Cerebellar cortex (tissue), 1 donor: ENCODE measurements at places on chromosomes 6 and 20.

DNA sequence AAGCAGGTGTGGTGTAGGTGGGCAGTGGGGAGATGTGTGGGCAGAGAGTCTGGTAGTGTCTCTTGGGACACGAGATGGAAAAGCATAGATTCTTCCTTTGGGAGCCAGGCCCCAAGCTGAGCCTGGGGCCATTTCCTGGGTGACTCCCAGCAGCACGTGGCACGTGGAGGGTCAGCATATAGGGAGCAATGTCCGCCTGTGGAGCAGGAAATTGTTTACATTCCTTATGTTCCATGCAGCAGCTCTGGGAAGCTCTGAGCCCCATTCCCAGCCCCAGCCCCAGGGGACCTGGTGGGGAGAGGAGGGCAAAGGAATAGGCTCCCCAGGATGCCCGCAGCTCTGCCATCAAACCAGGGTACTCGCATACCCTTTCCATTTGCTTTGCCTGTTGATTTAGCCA, 57.6 kb downstream of the DAAM2 start:
- DNase-seq = no peak

GRCh38 chr20:20331156-20331555, 36.7 kb upstream of the INSM1 start:
- DNase-seq = no peak

GRCh38 chr6:51199733-51200260, 381.1 kb downstream of the TFAP2B start:
- no peak for DNase-seq

DNA sequence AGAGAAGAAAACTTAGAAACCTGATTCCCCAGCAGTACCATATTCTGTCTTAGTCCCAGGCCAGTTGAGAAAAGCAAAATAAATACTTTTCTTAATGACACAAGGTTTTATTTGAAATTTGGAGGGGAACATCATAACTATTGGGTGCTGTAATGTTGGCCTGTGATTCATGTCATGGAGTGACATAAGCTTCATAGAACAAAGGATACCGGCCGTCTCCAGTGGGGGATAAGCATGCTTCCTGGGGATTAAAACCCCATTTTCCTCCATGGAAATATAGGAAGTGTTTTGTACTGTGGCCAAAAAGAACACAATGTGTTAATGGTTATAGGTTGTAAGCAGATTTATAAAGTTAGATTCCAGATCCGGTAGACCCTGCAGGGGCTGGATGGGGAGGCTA, 18.0 kb downstream of the MTHFD1L start:
- no peak for DNase-seq

DNA sequence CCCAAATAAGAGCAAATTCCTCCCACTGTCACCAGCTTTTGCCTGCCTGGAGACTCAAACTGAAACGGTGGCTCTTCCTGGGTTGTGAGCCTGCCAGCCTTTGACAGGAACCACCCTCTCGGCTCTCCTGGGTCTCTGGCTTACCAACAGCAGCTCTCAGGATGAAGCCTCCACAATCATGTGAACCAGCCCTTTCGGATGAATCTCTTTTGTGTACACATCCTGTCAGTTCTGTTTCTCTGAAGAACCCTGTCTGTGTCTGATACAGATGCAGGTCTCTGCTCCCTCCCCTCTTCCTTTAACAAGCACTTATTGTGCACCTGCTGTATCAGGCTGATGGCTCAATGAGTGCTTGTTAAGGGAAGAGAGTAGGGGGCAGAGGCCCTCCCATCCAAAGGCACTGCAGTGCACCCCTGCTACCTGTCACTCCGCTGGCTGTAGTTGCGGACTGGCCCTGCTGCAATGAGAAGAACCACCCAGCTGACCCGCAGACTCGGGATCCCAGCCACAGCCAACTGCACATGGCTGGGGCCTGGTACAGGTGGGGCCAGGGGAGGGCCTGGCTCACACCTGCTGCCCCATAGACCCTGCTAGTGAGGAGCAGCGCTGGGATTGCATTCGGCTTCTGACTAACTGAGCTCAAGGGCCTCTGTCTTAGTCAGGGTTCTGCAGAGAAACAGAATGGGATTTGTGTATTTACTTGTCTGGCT, 120.1 kb upstream of the PMEPA1 start:
- no peak for DNase-seq

DNA sequence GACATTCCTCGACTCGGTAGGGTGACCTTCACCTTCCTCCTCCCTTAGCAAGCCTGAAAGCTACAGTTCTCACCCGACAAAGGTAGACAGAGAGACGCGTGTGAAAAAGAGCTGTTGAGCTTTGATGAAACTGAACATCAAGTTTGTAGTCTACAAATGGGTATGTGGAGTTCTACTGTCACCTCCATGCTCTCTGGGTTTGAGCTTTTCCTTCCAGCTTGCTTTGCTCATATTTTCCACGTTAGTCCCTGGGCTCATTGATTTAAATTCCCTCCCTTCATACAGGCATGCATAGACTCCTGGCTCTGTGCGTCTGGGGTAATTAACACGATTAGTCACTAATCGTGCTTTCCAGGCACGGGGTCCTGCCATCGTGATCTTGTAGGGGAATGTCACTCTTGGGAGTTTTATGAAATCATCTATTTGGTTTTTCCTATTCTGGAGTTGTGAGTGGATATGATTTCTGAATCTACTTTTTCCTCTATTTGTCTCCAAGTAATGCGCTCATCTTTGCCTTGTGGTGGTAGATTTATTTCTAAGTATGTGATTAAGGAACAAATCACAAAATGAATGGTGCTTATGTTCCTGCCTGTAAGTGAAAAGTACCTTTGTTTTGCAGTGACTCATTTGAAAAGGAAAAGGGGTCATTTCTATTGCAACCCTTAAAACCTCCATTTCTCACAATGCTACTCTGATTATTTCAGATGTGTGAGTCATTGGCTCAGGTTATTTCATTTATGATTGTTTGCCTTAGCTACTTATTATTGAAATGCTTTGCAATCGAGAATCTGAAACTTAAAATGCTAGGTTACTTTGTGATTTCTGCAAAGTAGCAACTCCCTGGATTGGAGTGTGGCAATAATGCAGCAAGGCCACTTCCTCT, 154.6 kb downstream of the ZDHHC14 start:
- DNase-seq = no peak

- DNase-seq = no peak
Observed at GRCh38 chr20:52078289-52078688, 113.3 kb downstream of the ZFP64 start.

DNA sequence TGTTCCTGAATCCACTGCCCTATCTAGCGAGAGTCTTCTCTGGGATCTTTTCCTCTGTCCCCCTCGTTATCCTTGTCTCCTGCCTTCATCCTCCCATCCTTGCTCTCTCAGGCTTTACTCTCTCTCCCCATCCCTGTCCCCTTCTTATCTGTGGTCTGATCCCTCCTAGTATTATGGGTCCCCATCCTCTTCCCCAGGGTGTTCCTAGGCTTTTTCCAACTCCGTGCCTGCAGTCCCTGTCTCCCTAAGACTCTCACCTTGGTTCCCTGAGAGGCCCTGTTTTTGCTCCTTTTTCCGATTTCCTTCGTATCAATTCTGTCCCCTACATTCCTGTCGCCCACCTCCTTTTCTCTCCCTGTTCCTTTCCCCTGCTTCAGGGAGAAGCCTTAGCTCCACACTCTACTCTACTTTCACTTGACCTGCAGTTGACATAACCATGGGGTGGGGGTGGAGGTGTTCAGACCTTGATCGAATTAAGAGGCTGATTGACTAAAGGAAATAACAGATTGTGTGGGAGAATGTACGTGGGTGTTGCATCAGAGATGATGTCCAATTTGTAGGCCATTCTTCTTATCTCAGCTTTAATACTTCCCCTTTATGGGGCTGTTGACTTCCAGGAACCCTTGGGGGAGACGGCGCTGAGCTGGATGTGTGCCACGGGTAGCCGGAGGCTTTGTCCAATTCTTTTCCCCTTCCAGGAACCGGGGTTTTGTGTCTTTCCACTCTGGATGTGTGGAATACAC, 905 bp downstream of the PPARD start:
- DNase-seq = no peak

DNA sequence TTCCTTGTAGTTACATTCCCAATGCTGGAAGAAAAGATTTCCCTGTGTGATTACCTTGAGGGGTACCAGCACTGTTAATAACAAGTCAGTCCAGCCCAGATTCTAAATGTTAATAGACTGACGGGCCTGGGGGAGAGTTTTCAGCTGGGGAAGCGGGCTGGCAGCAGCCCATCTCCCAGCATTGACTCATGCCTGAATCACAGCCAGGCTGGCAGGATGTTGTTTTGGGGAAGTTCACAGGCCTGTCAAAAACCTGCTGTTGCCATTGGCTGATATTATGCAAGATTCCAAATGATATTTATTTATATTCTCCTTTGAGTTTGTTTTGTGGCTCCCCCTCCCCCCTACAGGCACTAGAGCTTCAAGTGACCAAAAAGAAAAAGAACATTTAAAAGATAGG, 213.9 kb upstream of the CNR1 start:
- peak; percentile 92 for DNase-seq

GRCh38 chr6:150377211-150377781, 8.5 kb downstream of the IYD start:
- no peak for DNase-seq

GRCh38 chr6:42259841-42260395, 42.3 kb upstream of the MRPS10 start:
- DNase-seq = no peak

DNA sequence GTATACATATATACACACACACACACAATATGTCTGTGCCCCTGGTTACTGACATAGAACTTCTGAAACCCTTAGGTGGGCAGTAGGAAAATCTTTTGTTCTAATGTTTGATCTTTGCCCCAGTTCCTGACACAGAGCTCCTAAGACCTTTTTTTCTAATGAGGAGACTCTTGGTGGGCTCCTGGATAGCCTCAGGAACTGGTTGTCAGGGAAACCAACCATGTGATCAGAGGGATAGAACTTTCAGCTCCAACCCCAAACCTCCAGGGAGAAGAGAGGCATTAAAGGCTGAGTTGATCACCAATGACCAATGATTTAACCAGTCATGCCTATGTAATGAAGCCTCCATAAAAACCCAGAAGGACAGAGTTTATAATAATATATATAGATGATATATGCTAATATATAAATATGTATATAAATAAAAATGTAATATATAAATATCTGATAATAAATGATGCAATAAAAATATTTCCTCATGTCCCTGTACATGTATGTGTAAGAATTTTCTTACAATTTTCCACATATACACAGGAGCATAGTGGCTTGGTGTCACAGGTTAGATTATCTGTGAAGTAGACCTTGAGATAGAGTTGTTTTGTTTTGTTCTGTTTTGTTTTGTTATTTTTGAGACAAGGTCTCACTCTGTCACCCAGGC, 93.3 kb downstream of the GPX5 start:
- DNase-seq = no peak

- no peak for DNase-seq
Observed at GRCh38 chr6:109701774-109702173, 10.7 kb downstream of the FIG4 start.

GRCh38 chr20:18653736-18654447, 66.0 kb downstream of the DTD1 start:
- no peak for DNase-seq
